Esophagus squamous epithelium (tissue), 5 donors: ENCODE measurements at places on chromosomes 2 and 18.

DNA sequence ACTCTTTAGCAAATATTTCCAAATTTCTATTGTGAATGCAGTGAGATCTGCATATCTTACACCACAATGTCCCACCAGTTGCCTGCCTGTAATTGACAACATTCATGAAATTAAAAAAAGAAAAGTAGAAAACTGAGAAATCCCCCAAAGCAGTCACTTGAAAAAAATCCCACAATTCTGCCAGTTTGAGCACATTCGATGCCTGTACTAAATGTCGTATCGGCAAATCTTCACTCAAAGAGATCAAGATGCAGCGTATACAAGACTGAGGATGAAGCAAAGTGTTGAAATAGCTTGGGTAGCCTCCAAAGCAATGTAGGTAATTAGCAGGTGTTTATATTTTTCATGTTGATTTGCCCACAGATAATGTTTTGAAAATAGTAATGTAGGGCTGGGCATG lies 186.7 kb upstream of the ZEB2 start:
- no peaks in the 10 kb centered on the region for H3K27me3 ChIP-seq
- no peak overlapping the region for H3K27ac ChIP-seq
- H3K4me3 ChIP-seq = no peak overlapping the region
- H3K36me3 ChIP-seq = no peaks in the 10 kb centered on the region
- DNase-seq = no peak
- no peaks in the 10 kb centered on the region for H3K4me1 ChIP-seq

GRCh38 chr2:143720095-143720664 lies 591.0 kb downstream of the ARHGAP15 start:
- H3K27ac ChIP-seq = no peak overlapping the region
- no peak overlapping the region for H3K4me3 ChIP-seq
- no peaks in the 10 kb centered on the region for H3K27me3 ChIP-seq
- DNase-seq = no peak

DNA sequence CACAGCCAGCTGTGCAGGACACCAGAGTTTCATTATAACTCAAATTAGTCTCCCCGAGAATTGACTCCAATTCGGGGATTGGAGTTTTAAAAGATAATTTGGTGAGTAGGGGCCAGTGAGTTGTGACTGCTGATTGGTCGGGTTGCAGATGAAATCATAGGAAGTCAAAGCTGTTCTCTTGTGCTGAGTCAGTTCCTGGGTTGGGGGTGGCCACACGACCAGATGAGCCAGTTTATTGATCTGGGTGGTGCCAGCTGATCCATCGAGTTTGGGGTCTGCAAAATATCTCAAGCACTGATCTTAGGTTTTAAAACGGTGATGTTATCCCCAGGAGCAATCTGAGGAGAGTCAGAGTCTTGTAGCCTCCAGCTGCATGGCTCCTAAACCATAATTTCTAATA lies 82.7 kb upstream of the SLC66A3 start:
- no peaks in the 10 kb centered on the region for H3K36me3 ChIP-seq
- H3K4me3 ChIP-seq = no peak overlapping the region

DNA sequence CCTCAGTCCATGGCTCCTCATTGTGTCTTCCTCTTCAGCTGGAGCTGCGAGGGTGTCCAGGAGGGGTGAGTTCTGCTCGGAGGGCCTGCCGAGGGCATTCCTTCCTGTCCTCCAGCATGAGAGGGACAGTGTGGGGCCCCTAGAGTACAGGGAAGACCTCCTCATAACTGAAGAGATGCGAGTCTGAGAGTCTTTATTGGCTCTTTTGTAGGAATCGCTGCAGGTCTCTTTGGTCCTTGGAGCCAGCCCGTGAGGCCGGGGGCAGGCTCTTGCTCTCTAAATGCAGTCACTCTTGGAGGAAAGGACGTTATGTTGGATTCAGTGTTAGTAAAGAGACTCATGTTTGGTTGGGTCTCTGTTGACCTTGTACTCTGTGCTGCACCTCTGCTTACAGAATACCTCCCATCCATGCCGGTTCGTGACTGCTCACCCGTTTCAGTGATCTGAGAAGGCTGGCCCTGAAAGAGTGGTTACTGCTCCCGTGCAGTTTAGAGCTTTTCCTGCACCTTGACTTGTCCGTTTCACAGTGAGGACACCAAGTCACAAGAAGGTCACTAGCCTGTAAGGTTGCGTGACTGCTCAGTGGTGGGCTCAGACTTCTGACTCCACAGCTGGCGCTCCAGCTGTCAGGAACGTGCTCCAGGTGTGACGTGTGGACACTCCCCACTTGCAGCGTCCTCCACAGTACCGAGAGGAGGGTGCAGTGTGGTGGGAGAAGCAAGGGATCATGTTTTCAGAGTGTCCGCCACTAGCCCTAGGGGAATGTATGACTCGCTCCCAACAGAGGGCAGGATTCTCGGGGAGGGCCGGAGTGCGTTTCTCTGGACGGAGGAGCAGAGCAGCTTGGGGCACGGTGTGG lies 7.8 kb downstream of the ATG4B start:
- H3K4me3 ChIP-seq = no peak overlapping the region
- H3K27me3 ChIP-seq = no peaks in the 10 kb centered on the region
- peaks cover 22% of the 10 kb centered on the region for H3K36me3 ChIP-seq
- H3K4me1 ChIP-seq = peaks cover 48% of the 10 kb centered on the region
- no peak overlapping the region for H3K27ac ChIP-seq

DNA sequence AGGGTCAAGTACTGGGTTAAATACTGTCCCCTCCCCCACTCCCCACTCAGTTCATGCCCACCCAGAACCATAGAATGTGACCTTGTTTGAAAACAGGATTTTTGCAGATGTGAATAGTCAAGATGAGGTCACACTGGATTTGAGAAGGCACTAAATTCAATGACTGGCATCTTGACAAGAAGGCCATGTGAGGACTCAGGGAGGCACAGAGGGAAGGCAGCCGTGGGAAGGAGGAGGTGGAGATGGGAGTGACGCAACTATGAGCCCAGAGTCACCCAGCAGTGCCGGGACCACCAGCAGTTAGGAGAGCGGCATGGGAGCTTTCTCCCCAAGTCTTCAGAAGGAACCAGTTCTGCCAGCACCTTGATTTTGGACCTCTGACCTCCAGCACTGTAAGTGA lies 257.3 kb downstream of the BCL2 start:
- H3K36me3 ChIP-seq = no peaks in the 10 kb centered on the region
- H3K4me1 ChIP-seq = no peaks in the 10 kb centered on the region
- no peak overlapping the region for H3K4me3 ChIP-seq
- H3K27ac ChIP-seq = no peak overlapping the region

DNA sequence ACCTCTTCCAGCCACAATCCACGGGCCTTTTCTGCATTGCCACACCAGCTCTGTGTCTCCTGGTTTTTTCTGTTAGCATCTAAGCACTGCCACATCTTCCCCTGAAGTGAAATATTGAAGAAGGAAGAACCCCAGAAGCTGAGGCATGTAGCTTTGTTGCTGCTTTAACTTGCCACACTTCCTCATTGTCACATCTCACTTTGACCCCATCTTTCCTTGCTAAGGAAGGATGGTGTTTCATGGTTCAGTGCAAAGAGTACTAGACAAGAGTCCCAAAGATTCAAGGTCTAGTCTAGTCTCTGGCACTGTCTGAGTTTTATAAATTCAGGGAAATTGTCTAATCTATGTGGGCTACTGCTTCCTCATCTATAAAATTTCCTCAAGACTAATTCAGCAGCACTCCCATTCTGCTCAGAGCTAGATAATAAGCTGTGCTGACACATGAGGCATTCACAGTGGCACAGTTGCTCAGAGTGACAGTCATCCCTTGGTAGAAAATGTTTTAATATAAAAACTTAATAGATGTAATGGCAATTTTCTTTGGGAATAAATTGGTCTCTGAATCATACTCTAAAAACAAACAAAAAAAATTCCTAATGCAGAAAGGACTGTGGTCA lies 483.0 kb upstream of the ID2 start:
- no peaks in the 10 kb centered on the region for H3K27me3 ChIP-seq
- H3K36me3 ChIP-seq = no peaks in the 10 kb centered on the region
- no peaks in the 10 kb centered on the region for H3K4me1 ChIP-seq
- no peak for DNase-seq

DNA sequence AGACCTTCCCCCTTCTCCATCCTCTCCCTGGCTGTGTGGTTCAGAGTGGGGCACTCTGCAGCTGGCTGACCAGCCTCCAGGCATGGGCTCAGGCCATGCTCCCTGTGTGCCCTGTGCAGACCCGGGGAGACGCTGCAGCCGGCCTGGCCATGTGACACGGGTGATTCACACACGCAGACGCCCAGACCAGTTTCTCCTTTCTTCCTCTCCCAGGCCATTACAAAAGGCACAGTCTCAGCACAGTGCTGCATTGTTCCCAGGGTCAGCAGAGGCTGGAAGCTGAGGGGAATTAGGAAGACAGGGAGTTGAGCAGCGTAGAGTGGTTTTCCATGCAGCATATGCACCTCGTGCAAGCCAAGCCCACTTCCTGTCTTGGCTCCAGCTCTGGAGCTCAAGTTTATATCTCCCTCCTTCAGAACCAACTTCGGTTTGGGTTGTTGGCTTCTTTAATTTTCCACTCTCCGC lies 288.5 kb downstream of the TNS1 start:
- H3K27me3 ChIP-seq = no peaks in the 10 kb centered on the region
- peaks cover 38% of the 10 kb centered on the region for H3K4me1 ChIP-seq
- no peaks in the 10 kb centered on the region for H3K36me3 ChIP-seq
- no peak for DNase-seq
- H3K4me3 ChIP-seq = no peak overlapping the region

GRCh38 chr2:115739574-115739973 lies 1297.1 kb downstream of the DPP10 start:
- H3K36me3 ChIP-seq = no peaks in the 10 kb centered on the region
- no peak for DNase-seq
- no peaks in the 10 kb centered on the region for H3K27me3 ChIP-seq

DNA sequence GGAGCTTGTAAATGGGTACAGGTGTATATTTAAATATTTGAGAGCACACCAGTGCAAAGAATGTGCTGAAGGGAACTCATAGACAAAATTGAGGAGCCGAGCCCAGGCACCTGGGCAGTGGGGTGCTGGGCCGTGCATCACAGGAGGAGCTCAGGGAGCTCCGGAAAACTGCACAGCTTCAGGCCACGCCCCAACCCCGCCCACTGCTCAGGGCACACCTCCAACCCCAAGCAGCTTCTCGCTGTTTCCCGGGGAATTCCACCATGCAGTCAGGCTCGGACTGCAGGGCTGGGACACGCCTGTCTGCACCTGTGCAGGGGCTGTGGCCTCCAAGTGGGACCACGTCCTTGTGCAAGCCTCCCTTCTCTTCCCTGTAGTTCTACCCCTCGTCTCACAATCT lies 243.0 kb downstream of the HDAC4 start:
- DNase-seq = no peak
- no peak overlapping the region for H3K4me3 ChIP-seq
- no peaks in the 10 kb centered on the region for H3K27me3 ChIP-seq
- peaks cover 18% of the 10 kb centered on the region for H3K36me3 ChIP-seq
- no peak overlapping the region for H3K27ac ChIP-seq

DNA sequence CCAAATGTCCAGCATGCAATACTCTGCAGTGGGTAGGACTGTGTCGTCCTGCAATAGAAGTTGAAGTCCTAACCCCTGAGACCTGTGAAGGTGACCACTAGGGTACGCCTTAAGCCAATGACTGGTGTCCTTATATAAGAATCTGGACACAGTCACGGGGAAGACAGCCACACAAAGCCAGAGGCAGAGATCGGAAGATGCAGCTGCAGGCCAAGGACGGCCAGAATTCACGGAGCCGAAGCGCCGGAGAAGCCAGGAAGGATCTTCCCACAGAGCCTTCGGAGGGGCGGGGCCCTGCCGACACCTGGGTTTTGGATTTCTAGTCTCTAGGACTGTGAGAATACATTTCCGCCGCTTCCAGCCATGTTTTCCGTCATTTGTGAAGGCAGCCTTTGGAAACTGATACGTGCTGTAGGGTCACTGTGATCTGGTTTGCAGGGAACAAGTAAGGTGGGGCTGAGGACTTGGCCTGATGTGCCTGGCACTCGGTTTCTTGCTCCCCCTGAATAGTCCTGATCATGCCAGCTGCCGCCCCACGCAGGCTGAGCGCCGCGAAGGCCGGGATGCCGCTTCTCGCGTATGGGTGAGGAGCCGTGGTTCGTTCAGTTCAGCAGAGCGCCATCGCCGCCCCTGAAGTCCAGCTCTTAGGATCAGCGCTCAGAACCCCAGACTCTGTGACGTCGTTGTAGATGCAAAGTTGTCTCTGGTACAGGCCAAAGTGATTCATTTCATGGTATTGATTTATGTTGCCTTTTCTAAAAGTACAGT lies 38.7 kb downstream of the PTGR3 start:
- H3K27ac ChIP-seq = no peak overlapping the region
- no peaks in the 10 kb centered on the region for H3K27me3 ChIP-seq
- H3K4me1 ChIP-seq = no peaks in the 10 kb centered on the region
- no peak overlapping the region for H3K4me3 ChIP-seq
- H3K36me3 ChIP-seq = no peaks in the 10 kb centered on the region
